ENCODE measurements at places on chromosomes 13 and 19.

GRCh38 chr19:1265615-1266128, 3.5 kb upstream of the CIRBP start:
- no peak for DNase-seq

- no peak for DNase-seq
These were observed 38.4 kb downstream of the ACTN4 start for GRCh38 chr19:38685666-38686529.

DNA sequence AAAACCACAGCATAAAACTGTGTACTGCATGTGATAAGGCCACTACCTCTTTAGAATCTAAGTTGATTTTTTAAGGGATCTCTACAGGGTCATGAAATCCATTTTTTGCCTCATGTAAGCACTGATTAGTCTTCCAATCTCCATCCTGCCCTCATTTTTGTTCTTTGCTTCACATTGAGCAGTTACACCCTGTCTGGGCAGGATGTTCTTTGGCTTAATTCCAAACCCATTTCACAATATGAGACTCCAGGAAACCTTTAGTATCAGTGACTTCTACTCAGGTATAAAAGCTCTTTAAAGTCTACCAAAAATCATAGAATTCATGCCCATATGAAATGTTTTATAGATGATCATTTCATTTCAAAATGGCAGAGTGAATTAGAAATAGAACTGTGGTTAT, 592.6 kb downstream of the TBC1D4 start:
- DNase-seq, result no peak

GRCh38 chr19:35715981-35716800, 1.6 kb upstream of the KMT2B start:
- DNase-seq, result no peak

DNA sequence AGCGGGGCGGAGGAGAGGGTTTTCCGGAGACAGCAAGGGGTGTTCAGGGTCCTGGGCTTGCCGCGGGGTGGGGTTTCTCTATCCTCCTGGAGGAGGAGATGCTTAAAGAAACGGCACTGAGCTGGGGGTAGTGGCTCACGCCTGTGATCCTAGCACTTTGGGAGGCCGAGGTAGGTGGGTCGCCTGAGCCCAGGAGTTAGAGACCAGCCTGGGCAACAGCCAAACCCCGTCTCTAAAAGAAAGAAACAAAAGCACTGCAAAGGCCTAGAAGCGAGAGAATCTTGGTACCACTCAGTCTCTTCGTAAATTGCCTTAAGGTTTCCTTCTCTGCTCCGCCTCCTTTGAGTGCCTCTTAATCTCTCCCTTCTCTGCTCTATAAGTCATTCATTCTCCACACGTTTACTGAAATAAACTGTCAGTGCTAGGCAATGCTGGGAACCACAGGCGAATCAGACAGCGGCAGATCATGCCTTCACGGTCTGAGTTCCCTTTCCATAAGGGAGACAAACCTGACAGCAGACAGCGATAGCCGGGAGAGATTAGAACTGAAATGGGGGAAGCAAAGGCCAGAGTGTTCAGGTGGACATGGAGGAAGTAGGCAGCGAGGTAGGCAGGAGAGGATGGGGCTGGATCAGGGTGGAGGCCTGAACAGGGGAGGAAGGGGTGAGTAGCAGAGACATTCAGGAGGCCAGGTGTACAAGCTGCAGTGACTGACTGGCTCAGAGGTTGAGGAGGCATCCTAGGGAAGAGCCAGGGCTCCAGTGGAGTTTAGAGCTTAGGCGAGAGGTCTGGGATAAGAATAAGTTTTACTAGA, 580 bp downstream of the EIF3K start:
- DNase-seq, result no peak

DNA sequence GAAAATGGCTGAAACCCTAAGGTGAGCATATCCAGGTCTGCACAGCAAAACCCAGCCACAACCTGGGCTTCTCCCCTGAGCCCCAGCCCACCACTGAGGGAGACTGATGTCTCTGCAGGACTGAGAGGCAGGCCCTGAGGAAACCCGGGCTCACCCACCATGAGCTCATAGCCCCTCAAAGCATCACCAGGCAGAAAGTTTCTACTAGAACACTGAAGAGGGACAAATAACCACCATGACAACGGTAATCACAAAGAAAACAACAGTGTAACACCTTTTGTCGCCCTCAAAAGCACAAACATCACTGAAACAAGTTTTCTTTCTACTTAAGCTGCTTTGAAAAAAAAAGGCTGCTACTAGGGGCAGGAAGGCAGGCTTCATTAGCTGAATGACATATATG, 29.8 kb downstream of the TSHZ3 start:
- DNase-seq, result no peak
